ENCODE measurements at places on chromosomes 12 and 14.

DNA sequence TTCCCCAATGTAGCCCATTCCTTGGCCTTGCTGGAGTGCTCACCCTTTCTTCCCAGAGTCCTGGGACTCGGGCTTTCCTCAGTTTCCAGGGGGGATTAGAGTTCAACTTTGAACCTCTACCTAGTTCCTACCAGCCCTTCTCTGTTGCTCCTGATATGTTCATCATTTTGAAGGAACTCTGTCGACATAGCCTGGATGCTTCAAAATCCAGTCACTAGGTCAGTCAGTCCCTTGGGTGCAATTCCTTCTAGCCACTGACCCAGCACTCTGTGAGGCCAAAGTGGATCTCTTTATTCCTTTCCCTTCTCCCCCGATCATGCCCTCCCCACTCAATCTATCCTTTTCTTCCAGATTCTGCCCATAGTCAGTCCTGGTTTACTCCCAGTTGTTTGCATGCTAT is 72.3 kb upstream of the TMCC3 start:
- DNase-seq: no peak

DNA sequence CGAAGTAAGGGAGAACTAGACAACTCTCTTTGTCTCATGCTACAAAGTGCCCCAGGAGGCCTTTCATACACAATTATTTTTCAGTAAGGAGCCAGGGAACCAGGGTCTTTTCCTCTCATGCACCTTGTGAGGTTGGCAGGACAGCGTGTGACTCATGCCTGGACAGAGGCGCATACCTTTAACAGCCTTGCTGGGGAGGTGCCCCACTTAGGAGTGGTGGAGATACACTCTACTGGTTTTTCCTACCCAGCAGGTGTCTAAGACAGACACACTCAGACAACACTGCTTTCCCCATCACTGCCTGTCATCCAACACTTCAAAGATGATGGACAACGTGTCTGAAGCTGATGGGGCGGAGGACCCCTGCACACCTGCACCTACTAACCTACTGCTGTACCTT is 49.1 kb downstream of the B4GALNT3 start:
- peak; percentile 65 for DNase-seq

DNA sequence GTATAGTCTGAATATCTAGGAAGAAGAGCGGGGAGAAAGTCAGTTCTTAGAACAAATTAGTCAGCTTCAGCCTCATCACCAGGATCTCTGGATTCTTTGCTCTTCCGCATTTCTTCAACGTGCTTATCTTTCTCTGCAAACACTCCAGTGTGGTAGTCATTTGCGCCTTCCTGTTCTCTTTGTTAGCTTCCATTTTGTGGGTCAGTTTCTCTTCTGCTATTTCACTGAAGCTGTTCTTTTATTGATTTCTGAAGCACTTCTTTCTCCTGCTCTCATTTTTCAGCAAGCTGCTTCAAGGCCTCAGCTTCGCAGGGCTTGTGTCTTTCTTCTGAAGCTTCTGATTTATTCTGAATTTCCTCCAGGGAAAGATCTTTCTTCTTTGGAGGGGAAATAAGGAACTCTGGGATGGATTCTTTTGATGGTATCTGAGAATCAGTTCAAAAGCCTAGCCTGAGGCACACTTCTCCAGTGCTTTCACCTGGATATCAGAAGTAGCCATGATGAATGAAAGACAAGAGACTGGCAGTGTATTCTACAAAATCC is 13.5 kb downstream of the AMN1 start:
- DNase-seq: no peak

- no peak for DNase-seq
Observed at GRCh38 chr14:102508774-102509745, 516 bp downstream of the ANKRD9 start.

DNA sequence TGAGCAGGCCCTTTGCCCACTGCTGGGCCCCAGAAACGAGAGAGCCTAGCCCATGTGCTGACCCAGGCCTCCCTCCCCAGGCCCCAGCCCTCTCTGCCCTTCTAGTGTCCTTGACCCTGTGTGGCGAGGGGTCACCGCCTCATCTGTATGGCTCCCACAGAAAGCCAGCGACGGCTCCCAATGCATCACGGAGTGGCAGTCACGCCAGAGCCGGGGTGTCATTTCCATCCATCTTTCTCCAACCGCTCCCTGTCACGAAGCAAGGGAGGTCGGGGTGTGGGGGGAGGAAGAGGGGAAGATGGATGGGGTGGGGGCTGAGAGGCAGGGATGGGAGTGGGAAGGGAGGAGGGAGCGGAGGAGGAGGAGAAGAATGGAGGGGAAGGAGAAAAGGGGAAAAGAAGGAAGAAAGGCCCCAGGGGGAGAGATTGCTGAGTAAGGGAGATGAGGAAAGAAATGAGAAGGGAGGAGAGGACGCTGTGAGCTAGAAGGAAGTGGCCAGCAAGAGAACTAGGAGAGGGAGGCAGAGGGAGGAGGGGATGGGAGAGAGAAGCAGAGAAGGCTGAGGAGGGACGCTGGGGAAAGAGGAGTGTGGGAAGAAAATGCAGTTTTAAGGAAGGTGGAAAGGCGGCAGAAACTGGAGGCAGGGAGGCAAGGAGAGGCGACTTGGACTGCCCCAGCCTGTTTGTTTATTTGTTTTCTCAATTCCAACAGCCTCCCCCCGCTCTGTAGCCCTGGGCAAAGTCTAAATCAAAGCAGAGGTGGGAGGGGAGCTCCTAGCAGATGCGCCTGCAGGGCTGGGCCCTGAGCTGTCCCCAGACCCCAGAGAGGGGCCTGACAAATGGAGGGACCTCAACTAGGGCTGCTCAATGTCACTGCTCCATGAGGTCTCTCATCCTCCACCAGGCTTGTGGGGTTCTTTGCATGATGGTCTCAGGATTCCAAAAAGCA is 75.5 kb upstream of the LHX5 start:
- DNase-seq: no peak

GRCh38 chr12:55227643-55228042 is 6.8 kb downstream of the OR10A7 start:
- no peak for DNase-seq

- DNase-seq: no peak
Observed at GRCh38 chr12:6444031-6444430, 724 bp upstream of the CD27 start.
